ENCODE measurements at places on chromosomes 2 and 18.

DNA sequence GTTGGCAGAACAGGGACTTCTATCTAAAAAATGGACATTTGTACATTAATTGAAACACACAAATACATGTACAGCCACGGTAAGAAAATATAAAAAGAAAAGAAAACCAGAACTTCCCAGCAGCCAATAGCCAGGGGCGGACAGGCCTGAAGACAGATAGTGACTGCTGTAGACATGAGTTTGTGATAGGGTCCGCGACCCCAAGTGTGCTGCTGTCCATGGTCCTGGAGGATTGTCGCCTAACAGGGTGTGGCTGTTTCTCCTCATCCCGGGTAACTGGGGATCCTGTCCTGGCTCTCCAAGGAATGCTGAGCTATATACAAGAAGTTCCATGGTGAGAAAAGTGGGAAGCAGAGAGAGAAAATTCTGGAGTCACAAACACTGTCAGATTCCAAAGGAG is 266.5 kb upstream of the SALL3 start:
- no peak for DNase-seq

GRCh38 chr18:76490670-76491472 is 4.2 kb downstream of the ZNF516 start:
- peak; percentile 50 for DNase-seq

DNA sequence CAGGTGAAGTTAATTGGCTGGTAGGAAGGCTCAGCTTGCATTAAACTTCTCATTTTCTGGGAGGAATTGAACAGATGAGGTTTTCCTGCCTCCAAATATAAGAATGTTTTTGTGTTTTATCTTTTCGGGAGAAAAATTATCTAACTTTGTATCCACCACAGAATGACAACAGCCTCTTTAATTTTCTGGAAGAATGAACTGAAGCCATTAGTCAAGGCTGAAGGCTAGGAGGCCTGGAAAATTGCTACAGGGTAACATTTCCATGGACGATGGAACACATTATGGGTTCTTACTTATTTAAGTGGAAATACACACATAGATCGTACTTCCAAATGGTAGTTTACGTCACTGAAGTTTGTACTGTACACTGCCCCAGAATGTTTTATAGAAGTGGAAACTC is 28.0 kb upstream of the ZNF236 start:
- DNase-seq = no peak

GRCh38 chr2:172256886-172257285 is 154.2 kb upstream of the DLX2 start:
- no peak for DNase-seq

- DNase-seq = no peak
Observed at GRCh38 chr2:196949116-196949515, 22.6 kb upstream of the PGAP1 start.

DNA sequence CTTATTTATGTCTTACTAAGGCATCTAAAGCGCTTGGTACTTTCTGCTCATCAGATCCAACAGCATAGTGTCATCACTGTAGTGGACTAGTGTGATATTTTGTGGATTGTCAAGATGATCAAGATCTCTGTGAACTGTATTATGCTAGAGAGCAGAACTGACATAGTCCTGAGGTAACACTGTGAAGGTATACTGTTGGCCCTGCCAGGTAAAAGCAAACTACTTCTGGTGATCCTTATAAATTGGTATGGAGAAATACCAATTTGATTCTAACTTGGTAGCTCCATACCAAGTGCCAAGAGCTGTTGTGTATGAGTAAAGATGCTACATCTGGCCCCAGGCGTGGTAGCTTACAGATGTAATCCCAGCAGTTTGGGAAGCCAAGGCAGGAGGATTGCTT is 15.9 kb downstream of the SFTPB start:
- DNase-seq = no peak

GRCh38 chr2:20168048-20168726 is 56.7 kb downstream of the SDC1 start:
- DNase-seq = no peak

GRCh38 chr2:54275541-54275940 is 19.5 kb upstream of the TSPYL6 start:
- no peak for DNase-seq

- no peak for DNase-seq
Observed at GRCh38 chr2:67532387-67532786, 135.3 kb downstream of the ETAA1 start.

- DNase-seq = no peak
Observed at GRCh38 chr2:44952143-44952805, 10.8 kb downstream of the SIX3 start.

DNA sequence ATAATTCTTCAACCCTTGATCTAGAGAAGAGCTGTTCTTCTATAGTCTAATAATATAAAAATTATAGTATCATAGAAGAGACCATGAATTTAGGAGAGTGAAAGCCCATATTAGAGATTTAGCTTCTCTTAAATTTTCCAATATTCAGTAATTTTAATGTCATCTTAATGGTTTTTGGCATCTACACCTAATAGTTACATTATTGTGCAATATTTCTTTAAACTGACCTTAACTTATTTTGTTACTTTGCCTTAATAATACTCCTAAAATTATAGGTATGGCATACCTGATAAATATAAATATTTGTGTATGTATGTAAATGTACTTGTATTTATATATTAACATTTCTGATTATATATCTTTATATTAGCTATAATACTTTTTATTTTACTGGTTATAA is 78.0 kb upstream of the CWC22 start:
- DNase-seq = no peak

DNA sequence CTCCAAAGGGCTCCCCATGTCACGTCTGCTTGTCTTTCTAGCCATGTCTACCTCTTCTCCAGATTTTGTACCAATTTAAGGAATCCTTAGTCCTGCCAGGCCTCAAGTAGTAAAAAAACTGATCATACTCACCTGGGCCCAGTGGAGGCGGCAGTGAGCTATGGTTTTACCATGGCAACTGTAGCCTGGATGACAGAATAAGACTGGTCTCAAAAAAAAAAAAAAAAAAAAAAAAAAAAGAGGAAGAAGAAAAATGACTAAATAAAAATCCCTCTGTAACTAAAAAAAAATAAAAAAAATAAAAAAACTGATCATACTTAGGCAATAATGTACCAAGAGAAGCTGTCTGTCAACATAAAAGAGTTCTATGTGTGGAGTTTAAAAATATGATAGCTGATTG is 221.6 kb downstream of the NR4A2 start:
- DNase-seq = peak; percentile 11

DNA sequence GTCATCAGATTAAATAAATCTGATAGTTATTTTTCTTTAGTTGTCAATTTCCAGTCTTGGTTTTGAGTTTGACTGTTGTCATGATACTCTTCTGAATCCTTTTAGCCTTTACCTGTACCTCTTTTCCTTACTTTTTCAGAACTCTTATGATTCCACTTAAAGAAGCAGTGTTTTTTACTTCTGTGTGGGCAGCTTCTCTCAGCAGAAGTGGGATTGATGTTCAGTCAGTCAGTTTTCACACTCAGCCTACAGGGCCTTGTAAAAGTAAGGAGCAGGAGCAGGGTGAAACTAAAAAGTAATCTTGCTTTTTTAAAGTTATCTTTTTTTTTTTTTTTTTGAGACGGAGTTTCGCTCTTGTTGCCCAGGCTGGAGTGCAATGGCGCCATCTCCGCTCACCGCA is 75.1 kb downstream of the HAUS1 start:
- no peak for DNase-seq

DNA sequence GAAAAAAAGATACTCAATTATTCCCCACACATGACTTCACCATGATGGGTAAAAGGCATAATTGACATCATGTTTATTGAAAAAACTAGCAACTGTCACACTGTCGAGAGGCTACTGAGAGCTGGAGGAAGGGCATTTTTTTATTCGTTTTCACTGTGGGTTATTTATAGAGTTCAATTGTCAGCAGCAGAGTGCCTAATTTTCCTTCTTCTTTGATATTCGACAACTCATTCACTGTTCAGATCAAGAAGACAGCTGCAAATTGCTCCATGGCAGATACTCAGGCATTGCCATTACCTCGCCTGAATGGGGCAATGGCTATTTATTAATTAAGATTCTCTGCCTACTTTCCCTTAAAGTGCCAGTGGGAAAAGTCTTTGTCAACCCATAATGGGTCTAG is 197.5 kb upstream of the NRP2 start:
- no peak for DNase-seq

DNA sequence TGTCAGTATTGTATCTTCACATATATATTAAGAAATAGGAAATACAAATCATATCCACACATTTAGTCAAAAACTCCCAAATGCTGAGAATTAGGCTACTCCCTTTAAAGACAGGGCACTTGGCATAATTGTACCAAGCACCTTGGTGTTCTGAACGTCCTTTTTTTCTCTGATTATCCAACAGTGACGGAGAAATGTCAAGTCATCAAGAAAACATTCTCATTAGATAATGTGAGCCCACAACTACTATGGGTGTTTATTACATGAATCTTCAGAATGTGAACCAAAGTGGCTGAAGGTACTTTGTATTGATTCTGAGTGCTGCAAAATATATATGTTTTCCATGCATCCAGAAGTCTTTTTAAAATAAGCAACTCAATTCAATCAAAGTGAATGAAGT is 83.8 kb downstream of the PSMG2 start:
- no peak for DNase-seq

GRCh38 chr18:62450546-62451410 is 72.0 kb upstream of the ZCCHC2 start:
- DNase-seq = no peak

DNA sequence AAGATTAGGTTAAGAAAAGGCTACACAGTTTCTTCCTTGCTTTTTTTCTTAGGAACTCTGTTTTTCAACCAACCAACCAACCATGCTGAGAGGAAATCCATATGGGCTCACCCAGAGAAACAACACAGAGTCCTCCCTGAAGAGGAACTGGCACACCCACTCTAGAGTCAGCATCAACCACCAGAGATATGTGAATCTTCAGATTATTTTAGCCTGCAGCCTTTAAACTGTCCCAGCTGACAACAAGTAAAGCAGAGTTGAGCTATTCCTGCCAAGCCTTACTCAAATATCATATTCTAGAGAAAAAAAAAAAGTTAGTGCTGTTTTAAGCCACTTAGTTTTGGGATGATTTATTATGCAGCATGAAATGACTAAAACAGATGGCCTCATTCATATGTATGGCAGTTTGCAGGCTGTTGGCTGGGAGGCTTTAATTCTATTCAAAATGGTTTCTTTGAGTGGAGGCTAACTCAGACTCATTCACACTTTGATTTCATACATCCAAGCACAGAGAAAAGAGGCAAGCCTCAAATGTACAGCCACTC is 1637.7 kb upstream of the LRRTM1 start:
- no peak for DNase-seq

DNA sequence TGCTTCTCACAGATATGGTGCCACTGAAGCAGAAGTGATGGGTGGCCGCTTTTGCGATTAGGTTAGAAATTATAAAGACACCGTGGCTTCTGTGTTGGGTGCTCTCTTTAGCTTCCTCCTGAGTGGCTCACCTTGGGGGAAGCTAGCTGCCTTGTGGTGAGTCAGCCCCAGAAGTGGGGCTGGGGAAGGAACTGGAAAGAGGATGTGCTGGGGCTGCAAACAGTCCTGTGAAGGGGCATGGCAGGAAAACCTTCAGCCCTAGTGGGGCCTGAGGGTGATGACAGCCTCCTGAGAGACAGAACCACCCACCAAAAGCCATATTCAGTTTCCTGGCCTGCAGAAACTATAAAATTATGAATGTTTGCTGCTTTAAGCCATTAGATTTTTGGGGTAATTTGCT is 8.9 kb upstream of the ASB18 start:
- DNase-seq = no peak

DNA sequence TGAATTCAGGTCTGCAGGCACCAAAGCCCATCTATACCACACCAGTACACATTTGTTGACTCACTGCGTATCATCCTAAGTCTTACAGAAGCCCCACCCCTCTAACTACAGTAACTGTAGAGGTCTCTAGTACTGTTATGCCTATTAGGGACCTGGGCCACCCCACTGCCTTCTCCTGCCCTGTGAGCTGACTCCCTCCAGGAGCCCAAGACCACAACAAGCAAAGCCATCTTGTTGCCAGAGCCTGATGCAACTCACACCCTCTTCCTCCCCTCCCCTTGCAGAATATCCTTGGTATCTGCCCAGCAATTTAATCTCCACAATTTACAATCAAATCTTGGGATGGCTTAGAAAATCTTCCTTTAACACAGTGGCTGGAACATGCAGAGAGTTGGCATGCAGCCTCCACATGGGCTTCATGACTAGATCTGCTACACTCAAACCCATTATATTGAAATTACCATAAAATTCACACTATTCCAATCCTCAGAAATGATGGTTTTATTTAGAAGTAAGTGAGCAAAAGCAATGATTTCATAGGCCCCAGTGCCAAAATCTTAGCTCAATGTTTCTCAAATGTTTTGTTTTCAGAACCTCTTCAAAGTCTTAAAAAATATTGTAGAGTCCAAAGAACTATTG is 17.7 kb upstream of the CYP1B1 start:
- no peak for DNase-seq

DNA sequence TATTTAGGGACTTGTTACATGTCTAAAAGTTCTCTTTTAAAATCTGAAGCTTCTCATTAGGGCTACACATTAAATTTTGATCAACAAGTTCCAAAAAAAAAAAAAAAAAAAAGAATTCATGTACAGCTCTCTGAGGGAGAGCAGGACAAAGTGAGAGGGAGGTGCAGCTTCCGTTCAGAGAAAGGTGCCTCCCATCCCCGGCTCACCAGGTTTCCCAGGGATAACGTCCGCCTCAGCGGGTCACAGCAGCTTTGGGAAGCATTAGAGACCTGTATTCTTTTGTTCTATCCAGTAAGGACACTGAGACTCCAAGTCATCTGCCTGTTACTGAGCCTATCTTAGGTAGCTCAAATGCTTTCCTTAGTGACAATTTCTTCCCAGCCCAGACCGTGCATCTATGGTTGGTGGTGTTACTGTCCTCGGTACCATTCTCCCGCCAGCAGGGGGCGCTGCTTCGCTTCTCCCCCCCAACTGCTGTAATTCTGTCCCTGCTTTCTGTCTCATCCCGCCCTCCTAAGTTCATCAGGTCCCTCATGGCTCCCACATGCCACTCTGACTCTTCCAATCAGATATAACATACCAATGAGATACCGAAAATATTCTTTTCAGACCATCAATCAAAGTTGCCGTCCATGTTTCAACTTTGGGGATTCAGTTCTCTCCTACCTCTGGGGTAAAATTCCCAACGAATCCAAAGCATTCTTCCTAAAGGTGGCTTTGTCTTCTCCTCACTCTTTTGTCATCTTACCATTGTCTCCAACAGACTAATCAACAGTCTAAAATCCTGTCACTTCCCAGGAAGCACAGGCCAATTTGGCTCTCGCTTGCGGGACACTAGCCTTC is 466.5 kb downstream of the METTL4 start:
- DNase-seq = peak; percentile 44

DNA sequence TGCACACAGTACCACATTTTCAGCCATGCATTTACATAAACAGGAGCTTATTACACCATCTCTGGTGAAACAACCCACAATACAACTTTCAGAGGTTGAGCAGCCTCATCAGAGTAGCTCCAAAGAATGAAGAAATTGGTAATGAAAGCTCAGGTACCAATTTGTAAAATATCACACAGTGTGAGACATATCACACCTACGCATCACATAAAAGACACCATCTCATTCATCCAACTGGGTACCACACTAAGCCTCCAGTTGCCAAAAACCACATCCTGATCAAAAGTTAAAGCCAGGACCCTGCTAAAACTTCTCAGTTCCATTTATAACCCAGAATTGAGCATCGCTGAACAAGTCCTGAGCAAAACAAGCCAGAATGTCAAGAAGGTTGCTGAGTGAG is 4.6 kb downstream of the TMEM163 start:
- peak; percentile 45 for DNase-seq

GRCh38 chr2:207734636-207735512 is 23.4 kb downstream of the CCNYL1 start:
- DNase-seq = no peak

- DNase-seq = no peak
Observed at GRCh38 chr2:12684471-12684936, 32.2 kb upstream of the TRIB2 start.

All from stimulated activated naive CD8-positive, alpha-beta T cell treated with anti-CD3 and anti-CD28 coated beads, Interleukin-15, amount 100 ng/mL, for 72 hours (primary cell).